ENCODE measurements at places on chromosomes 5 and 9.
A peak's percentile ranks its signal among the peaks of the same experiment; 100 is the strongest.

DNA sequence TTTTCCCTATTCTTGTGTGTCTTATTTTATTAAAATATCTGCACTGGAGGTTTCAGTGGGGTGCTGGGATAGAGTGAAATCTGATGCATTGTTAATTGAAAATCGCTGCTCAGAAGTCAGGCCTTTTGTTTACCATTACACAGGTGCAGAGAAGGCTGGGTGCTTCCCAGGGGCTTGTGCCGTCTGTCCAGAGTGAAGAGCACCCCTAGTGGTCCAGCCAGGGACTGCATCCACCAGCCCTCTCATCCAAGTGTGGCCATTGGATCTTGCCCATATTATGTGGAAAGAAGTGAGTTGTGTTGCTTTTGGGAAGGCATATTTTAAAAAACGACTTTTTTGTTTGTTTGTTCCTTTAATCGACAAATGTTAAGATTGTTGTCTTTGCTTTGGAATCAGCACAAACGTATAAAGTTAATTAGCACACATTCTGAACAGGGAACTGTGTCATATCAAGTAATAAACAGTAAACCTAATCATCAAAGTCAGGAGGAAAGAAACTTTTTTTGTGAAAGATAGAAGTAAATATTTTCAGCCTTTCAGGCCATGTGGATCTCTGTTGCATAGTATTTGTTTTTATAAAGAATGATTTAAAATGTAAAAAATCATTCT is 315.6 kb downstream of the MTRR start:
- DNase-seq = peak; percentile 51

DNA sequence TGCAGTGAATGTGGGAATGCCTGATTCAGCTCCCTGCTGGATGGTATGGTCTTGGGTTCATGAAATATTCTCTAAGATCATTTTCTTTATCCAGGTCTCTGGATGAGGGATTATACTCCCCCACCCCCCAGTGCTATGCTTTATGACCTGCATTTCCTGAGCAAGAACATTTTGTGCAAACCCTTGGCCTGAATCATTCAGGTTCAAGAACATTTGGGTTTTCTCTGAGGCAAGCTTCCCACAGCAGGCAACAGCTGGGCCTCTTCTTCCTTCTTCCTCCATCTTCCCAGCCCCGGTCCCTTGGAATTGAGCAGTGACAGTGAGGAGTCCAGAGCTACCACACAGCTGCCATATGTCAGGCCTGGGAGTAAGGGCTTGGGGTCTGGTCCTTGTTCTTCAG is 58.6 kb upstream of the TNFSF15 start:
- DNase-seq = no peak

DNA sequence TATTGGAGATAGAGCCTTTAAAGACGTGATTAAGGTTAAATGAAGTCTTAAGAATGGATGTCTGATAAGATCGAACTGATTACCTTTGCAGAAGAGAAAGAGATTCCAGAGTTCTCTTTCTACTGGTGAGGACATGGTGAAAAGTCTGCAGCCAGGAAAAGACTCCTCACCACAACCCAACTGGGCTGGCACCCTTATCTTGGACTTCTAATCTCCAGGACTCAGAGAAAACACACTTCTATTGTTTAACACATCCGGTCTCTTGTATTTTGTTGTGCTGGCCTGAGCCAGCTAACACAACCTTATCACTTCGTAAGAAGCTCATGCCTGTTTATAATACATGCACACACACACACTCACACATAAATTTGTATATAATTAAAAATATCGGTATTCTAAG is 489.1 kb downstream of the PRDM9 start:
- no peak for DNase-seq

DNA sequence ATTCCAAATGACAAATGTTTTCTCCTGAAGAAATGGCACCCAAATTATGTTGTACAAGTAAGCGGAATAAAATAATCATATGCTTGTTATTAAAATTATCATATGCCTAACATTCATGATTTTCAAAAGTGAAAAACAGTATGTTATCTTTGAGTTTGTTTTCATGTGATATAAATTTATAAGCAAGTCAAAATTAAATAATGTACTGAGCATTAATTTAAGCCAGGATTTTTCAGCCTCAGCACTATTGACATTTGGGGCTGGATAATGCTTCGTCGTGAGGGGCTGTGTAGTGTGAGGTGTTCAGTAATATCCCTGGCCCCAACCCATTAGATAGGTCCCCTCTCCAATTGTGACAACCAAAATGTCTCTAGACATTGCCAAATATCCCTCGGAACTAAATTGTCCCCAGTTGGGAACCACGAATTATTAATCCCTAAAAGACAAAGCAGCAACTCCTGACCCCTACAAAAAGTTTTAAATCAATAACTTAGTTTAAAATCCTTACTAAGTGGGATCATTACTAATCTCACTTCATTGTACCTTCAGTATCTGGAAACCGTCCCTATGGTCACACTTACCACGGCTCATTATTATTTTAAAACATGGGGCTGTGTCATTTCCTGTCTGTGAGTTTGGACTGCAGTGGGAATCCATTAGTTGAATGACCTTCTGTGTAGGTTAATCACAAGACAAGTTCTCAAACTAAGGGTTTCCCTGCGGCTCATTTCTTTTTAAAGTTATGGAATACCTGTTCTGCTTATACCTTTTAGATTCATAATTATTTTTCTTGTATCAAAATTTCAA is 1.3 kb upstream of the NNT start:
- DNase-seq = no peak

DNA sequence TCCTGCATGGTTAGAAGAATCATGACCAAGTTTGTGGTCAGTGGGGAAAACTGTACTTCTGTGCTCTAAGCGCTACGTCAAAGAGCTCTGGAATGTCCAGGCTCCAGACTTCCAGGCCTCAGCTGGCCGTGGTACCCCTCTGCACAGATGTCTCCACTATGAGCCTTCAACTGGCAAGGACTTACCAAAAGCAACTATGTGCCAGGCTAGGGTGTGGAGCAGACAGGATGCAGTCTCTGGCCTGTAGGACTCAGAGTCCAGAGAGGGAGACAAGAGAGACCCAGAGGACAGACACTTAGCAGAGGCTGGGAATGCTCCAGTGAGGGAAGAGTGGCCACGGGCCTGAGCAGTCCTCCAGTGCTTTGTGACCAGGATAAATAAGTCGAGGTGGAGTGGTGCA is 31.0 kb upstream of the TCF7 start:
- DNase-seq = no peak

Data from D341Med (cell line).